ENCODE measurements at places on chromosomes 16 and 17.

- no peak for DNase-seq
Measured at GRCh38 chr16:86693033-86693432, 114.7 kb downstream of the FOXL1 start.

DNA sequence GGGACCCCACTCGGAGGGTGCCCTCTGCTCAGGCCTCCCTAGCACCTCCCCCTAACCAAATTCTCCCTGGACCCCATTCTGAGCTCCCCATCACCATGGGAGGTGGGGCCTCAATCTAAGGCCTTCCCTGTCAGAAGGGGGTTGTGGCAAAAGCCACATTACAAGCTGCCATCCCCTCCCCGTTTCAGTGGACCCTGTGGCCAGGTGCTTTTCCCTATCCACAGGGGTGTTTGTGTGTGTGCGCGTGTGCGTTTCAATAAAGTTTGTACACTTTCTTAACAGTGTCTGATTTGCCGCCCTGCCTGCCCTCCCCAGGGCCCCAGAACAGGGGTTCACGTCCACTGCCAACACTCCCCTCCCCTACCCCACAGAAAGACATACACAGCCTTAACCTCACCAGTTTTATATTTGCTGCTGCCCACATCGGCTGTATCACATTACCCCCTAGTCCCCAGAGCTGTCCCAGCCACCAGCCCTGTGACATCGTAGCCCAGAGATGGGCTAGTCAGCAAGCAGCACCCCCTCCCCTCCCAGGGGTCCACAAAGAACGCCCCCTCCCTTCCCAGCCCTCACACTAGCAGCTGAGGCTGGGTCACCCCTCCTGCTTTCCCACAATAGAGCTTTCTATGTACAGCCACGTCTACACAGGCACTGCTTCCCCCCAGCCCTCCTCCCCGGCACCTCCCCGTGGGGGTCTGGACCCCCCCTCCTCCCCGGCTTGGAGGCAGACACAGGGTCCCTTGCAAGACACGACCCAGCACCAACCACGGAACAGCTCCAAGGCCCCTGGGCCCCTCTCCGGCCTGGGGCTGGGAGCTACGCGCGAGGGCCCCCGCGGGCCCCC is 7.9 kb downstream of the GRN start:
- DNase-seq: no peak

- no peak for DNase-seq
Measured at GRCh38 chr17:7290685-7291084, 3.8 kb downstream of the YBX2 start.

- no peak for DNase-seq
Measured at GRCh38 chr17:5788266-5788900, 204.1 kb upstream of the NLRP1 start.

GRCh38 chr16:87241137-87241771 is 75.9 kb downstream of the C16orf95 start:
- no peak for DNase-seq

GRCh38 chr17:45355087-45355486 is 38.3 kb upstream of the MAP3K14 start:
- DNase-seq: no peak

- no peak for DNase-seq
Measured at GRCh38 chr16:52456368-52456767, 90.6 kb downstream of the TOX3 start.

DNA sequence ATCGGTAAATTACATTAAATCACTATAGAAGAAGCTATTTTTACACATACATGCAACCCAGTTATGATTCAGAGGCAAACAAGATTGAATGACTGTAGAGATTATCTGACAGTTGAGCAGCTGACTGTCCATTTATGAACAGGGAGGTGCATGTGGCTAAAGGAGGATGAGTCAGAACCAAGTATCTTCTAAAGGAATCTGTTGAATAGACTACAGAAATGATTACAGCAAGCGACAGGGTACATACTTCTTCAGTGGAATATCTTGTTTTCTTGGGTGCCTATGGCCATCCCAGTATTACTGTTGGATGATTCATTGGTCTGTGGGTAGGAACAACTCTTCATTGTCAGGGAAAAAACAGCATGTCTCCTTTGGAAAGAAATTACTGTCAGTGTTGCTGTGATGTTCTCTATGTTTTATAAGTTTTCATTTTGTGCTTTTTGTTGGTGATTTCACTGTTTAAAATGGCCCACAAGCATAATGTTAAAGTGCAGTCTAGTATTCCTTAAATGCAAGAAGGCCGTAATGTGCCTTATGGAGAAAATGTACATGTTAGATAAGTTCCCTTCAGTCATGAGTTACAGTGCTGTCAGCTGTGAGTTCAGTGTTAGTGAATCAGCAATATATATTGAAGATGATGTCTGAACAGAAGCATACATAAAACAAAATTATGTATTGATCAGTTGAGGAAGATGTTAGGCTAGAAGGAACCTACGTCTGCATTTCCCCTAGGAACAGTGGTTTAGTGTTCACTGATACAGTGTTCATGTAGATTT is 27.0 kb downstream of the CBFB start:
- DNase-seq: no peak

DNA sequence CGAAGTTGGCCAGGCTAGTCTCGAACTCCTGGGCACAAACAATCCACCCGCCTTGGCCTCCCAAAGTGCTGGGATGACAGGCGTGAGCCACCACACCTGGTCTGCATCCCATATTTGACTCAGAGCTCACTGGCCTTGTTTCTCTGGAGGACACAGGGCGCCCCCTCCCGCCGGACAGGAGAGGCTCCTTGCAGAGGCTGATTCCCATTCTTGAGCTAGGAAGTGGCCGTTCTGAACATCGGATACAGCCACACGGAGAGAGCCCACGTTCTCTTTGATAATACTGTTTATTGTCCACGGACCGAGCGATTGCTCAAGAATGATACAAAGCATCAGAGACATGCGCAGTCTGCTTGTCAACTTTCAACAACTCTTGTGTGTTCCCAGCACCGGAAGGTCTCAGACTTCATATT is 12.1 kb upstream of the USP36 start:
- DNase-seq: no peak

GRCh38 chr16:86064431-86065250 is 165.7 kb downstream of the IRF8 start:
- no peak for DNase-seq

- DNase-seq: no peak
Measured at GRCh38 chr17:750431-751037, 1.5 kb downstream of the GEMIN4 start.

DNA sequence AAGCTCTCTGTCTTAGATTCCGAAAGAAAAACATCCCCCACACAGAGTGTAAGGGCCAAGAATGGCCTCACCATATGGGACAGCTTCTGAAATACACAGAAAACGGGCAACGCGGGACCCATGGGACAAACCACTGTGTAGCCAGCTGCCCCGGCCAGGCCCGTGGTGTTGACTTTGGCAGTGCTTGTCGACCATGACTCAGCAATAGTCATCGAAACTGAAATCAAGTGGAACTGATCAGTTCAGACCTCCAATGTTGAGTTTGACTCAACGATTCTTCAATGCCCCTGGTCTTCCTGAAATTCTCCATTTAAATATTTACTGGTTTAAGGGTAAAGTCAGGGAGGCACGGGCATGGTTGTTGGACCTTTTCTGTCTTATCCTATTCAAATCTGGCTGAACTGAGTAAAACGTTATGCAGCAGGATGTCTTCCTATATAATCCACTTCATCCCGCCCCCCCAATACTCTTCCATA is 27.5 kb downstream of the ZFHX3 start:
- no peak for DNase-seq

GRCh38 chr17:83145358-83145738 is 65.9 kb downstream of the METRNL start:
- DNase-seq: no peak

DNA sequence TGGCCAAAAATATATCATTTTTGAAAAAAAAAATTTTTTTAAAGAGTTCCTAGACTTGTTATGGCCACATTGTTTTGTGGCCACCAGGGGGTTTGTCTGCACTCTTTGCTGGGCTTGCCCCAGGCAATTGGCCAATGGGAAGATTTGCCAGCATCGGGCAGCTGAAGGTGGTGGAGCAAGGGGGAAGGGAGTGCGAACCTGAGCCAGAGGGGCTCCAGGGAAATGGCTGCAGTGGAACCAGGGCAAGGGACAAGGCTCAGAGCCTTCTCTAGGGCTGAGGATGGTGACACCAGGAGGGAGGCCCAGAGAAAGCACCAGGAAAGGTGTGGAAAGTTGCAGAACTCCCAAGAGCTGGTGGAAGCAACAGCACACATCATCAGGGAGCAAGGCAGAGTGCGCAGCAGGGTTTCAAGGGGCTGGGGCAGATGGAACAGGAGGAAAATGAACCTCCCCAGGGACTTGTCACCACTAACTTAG is 15.5 kb upstream of the CMIP start:
- DNase-seq: no peak

DNA sequence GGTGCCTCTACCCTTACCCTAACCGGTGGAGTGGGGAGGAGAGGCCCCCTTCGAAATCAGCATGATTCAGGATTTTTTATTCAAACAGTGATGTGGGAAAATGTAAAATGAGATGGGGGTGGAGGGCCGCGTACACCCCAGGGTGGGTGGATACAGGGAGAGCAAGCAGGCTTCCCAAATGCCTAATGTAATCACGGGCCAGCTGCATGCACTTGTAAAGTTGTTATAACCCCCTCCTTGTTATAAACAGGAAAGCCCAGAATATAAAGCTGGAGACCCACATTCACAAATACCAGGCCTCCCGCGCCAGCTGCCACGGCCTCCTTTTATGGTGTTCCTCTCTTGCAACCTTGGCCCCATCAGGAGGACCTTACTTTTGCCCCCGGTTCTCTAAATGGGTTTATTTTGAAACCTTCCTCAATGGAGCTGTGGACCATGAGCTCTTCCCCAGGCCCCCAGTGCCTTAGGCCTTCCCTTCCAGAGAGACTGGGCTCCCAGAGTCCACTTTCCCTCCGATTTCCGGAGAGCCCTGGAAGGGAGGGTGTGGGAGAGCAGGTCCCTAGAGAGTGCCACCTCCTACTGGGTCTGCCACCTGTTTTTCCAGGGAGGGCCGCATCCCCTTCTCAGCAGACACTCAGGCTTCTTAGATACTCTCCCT is 906 bp upstream of the FOXL1 start:
- no peak for DNase-seq

GRCh38 chr17:77610972-77611521 is 347.5 kb upstream of the TNRC6C start:
- no peak for DNase-seq

DNA sequence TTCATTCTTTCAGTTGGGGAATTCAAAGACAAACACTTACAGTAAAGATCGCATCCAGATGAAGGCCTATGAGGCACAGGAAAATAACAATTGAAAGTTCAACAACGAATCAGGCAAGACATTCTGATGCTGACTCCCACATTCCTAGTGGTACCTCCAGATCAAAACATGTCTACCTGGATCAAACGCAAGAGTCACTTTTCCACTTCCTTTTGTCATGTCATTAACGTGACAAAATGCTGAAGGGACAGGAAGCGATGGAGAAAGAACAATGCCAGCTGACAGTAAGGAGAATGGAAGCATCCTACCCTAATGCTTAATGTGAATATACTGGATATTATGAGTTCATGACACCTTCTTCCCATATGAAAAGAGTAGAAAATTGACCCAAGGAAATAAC is 365.4 kb upstream of the CDH11 start:
- DNase-seq: no peak

DNA sequence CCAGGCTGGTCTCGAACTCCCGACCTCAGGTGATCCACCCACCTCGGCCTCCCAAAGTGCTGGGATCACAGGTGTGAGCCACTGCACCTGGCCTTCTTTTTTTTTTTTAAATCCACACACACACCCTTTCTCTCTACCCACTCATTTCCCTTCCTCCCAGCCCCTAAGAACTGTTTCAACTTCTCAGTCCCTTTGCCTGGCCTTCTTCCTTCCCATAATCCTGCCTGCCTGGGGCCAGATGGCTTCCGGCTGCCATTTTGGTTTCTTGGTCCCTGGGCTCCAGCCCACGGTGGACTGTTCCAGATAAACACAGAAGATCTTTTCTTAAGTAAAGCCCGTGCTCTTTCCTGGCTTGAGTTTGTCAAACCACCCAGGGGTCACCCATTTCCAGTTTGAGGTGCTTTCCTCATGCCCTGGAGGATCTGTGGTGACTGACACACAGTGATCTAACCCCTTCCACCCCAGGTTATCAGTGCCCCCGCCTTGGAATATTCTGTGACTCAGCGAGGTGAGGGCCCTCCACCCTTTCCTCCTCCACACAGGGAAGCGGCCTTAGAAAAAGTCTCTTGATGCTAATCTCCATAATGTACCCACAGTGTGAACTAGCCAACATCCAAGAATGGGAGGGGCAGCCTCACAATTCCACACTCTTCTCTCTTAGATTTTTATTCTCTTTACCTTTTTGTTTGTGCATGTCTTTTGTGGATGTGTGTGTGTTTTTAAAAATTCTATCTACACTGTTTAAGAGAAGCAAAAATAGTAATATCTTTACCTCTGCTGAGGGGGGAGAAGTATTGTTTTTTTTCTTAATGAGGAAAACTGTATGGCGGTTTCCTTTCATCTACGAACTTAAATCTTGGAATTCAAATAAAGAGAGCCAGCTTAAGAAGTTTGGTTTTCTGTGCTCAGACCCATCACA is 60.0 kb downstream of the CRISPLD2 start:
- no peak for DNase-seq

DNA sequence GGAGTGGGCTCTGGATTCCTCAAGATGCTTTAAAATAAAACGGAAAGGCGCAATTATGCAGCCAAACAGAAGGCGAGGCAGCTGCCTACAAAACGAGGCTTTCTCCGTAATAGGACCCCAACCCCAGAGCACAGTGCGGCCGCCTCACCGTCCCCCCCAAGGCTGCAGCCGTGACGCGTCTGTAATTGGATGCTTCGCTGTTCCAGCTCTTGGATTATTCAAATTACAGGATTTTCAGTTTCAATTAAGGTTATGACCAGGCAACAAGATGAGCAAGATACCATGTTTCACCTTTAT is 37.3 kb upstream of the ABR start:
- no peak for DNase-seq

DNA sequence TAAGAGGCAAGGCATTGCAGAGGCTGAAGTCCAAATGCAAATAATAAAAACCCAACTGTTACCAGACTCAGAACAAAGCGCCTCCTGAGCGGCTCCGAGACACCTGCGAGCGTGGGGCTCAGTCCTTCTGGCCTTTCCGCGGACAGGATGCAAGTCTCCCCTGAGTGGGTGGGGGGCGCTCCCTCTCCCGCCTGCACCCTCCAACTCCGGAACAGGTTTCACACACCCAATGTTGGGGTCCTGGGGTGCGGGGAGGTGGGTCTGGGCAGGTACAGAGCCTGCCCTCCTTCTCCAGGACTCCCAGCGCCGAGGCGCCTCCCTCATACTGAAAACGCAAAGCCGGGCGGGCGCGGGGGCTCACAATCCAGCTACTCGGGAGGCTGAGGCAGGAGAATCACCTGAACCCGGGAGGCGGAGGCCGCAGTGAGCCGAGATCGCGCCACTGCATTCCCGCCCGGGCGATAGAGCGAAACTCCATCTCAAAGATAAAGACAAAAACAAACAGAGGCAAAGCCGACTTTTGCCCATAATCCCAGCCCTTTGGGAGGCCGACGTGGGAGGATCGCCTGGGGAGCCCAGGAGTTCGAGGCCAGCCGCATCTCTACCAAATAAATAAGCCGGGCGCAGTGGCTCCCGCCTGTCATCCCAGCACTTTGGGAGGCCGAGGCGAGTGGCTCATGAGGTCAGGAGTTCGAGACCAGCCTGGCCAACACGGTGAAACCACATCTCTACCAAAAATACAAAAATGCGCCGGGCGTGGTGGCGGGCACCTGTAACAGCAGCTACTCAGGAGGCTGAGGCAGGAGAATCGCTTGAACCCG is 893 bp downstream of the GINS2 start:
- no peak for DNase-seq

All from NCI-H187 treated with DMSO at 0.1 percent for 48 hours (cell line).